ENCODE measurements at places on chromosomes 1 and 21.

- DNase-seq: no peak
Observed at GRCh38 chr1:63064135-63064534, 258.2 kb upstream of the FOXD3 start.

DNA sequence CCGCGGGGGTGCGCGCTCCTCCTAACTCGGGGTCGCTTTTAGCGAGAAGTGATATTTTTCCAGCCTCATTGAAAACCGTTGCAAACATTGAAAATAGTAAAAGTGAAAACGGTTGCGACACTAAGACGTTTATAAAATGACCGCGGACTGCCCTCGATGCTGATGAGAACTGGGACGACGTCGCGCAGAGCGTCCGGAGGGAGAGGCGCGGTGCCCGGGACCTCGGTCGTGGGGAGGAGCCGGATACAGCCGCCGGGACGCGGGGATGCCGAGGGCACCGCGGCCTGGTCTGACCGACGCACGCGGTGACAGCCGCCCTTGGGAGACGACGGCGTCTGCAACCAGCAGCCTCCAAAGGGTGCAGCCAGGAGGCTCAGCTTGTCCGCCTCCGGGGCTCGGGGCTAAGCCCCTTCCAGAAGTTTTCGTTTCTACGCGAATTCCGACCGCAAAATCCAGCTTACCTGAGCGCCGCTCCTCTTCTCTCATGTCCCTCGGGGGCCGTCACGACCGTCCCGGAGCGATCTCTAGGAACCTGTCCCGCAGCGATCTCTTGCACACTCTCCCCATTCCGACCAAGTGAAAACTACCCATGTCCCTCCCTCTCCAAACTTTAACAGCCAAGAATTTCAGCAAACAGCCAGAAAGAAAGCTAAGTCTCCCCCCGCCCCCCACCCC, 144.4 kb upstream of the ETS2 start:
- DNase-seq: no peak

DNA sequence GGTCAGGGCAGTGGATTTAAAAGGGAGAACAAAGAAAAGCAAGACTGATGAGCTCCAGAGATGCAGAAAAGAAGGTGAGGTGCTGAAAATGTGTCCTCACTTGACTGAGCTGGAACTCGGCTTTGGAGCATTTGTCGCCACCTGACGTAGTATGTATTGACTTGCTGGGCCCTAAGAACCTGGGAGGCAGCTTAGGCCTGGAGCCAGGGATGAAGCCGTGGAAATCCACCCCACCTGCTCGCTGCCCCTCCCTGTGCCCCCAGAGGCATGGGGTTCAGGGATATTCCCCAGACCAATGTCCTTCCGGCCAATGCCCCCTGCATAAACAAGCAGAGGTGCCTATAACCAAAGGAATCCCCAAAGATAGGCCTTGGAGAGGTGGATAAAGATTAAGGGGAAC, 14.3 kb downstream of the MRAP start:
- no peak for DNase-seq

GRCh38 chr1:203046984-203047630, 20.8 kb downstream of the PPFIA4 start:
- DNase-seq: no peak

- no peak for DNase-seq
Observed at GRCh38 chr21:38441153-38441552, 57.1 kb downstream of the ERG start.

GRCh38 chr1:228740543-228741317, 5.5 kb downstream of the RHOU start:
- no peak for DNase-seq

DNA sequence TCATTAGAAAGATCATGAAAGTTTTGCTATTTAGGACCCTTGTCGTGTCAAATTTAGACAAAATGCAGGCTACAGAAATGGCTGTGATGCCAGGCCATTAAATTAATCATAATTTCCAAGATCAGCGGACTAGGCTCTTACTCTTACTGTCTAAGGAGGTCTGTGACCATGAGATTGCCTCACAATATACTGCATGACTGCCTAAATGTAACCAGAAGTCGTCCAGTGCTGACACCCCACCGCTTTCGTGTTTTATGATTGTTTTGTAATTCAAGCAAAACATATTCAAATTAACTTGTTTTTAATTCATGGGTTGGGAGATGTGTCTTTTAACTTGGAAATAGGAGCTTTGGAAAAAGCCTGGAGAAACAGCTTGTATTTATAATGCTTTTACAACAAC, 947.5 kb downstream of the BRINP3 start:
- DNase-seq: no peak

DNA sequence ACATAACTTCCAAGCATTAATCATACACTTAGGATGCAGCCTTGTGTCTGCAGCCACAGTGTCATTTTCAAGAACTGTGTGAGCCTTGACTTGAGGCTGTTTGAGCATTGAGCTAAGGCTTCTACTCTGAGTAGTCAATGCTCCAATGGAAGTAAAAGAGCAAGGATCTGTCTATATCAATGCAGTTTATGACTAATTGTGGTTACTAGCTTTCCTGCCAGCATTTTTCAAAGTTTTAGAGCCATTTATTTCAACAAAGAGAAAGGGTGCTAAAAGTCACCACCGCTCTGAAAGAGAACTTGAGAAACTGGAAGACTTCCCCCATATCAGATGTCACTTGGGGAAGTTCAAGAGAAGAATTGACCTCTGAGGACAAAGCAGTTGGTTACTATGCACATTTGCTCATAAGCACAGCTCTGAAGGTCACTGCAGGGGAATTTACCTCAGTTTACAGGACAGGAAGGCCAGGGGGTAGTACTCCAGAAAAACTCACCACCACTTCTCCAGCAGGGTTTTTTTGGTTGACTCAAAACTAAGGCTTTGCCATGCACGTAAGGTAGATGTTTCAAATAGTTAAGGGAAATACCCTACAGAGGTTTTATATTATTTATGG, 24.5 kb upstream of the RGS1 start:
- no peak for DNase-seq

DNA sequence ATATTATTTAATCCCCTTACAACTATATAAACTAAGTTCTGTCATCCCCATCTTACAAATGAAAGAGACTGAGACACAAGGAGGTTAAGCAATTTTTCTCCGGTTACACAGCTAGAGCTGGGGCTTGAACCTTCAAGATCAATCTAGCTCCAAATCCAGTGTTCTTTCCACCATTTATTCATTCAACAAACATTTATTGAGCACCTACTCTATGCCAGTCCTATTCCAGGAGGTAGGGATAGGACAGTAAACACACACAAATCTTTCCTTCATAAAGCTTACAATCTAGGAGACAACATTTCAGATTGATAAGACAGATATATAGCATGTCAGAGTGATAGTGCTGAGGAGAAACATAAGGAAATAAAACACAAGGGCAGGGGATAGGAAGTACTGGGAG, 2.9 kb upstream of the TMEM125 start:
- DNase-seq: no peak

- DNase-seq: no peak
Observed at GRCh38 chr1:182368903-182369302, 22.7 kb downstream of the GLUL start.

GRCh38 chr1:8263791-8264190, 54.1 kb upstream of the SLC45A1 start:
- no peak for DNase-seq

GRCh38 chr1:27377760-27378495, 3.3 kb upstream of the FCN3 start:
- DNase-seq: no peak

- DNase-seq: no peak
Observed at GRCh38 chr1:153888533-153888932, 34.2 kb downstream of the GATAD2B start.

DNA sequence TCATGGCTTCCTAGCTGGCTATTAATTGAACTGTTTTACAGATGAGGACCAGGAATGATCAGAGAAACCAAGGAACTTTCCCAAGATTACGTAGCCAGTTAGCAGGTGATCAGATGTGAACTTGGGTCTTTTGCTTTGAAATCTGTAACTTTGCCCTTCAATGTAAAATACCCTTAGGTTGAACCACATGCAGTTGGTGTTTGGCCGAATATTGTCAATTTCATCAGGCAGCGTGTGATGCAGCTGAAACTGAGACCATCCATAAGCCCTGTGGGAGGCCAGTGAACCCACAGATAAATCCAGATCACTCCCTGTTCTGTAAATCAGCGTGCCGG, 150.8 kb downstream of the ETS2 start:
- DNase-seq: no peak

DNA sequence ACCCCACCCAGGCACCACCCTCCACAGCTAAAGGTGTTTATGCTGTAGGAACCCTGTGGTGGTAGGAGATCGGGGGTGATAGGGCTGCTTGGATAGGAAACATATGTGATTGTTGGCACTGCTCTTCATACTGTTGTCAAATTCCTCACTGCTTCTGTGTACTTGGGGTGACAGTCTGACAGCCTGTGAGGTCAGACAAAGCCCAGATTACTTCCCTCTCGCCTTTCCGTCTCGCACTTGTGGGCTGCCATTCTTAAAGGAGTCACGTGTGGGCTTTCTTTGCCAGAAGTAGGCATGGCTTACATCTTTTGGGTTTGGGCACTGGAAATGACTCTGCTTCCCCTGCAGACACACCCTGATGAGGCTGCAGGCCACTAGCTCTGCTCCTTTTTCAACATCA, 363.8 kb downstream of the DISC1 start:
- DNase-seq: no peak

DNA sequence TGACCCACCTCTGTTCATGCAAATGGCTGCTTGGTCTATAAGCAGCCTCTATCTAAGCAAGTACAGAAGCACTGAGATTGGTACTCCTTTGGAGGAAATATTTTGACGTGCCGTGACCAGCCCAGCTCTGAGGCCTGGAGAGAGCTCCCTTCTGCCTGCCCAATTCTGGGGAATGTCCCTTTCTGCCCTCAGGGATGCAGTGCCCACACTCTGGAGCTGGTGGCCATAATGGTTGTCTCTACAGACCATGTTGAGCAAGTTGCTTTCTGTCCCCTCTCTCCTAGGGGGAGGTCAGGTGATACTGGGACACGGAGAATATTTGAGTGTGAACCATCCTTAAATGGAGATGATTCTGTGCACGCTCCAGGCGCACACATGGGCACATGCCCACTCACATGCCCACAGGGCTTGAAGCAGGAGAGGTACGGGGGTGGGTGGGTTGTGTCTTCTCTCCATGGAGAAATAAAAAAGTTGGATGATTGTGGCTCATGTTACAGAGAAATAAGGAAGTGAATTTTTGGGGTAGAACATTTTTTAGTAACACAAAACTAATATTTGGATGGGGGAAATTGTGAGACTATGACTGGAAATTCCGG, 13.9 kb upstream of the ALPL start:
- DNase-seq: no peak

DNA sequence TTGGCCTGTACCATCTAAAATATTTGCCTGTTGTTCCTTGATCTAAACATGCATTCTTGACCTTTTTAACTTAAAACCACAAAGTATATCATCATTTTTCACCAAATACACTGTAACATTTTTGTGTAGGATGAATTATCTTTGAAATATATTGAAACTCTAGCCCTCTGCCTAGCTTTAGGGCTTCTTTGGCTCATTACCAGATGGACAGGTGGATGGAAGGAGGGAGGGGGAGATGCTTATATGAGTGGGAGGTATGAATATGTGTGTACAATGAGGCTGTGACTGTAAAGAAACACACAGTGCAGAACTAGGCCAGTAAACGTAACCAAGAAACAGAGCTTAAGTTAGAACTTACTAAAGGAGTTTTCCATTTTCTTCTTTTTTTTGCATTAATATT, 118.5 kb downstream of the ESRRG start:
- no peak for DNase-seq

DNA sequence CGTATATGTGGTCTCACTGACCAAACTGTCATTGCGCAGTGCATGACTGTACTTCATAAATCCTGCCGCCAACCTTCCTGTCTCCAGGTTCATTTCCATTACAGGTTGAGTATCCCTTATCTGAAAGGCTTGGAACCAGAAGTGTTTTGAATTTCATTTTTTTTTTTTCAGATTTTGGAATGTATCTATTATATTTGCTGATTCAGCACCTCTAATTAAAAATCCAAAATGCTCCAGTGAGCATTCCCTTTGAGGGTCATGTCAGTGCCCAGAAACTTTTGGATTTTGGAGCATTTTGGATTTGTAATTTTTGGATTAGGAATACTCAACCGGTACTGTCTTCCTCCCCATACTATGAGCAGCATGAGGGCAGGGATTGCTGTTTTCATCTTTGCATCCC, 30.7 kb upstream of the RBBP5 start:
- no peak for DNase-seq

- no peak for DNase-seq
Observed at GRCh38 chr1:55088413-55088812, 49.1 kb downstream of the PCSK9 start.

- DNase-seq: no peak
Observed at GRCh38 chr1:153032677-153033308, 1.8 kb downstream of the SPRR1B start.

DNA sequence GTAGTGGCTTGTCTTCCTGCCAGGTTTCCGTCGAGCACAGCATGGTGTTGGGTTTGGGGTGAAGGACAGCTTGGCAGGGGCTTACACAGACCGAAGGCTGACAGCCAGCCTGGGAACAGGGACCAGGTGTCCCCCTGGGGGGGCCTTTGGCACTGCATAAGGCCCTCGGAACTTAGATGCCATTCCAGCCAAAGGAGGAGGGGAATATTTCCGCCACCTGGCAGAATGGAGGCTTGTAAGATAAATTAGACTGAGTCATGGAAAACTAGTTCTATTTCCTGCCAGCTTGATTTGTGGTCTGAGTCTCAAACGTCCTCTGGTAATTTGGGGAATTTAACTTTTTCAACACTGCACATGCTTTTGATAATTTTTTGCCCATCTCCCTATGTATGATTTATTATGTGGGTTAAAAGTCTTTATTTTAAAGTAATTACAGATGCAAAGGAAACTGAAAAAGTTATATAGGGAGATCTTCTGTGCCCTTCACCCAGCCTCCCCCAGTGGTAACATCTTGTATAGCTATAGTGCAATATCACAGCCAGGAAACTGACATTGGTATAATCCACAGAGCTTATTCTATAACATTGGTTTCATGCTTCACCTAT, 11.5 kb upstream of the TMEM51 start:
- no peak for DNase-seq

DNA sequence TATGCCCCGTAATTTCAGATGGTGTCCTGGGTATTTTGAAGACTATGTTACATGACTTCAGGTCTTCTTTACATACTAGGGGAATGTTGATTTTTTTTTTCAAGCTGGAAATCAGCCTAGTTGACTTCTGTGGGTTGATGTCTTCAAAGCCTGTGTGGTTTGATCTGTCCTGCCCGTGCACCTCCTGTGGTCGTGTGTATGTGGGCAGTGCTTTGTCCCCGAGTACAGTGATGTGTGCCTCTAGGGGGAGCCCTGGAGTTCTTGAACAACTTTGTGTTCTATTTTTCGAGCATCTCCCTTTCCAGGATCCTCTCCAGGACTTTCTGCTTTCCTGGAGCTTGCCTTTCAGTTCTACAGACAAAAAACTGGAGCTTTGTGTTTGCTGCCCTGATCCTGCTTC, 28.9 kb downstream of the OBSCN start:
- DNase-seq: peak; percentile 14

DNA sequence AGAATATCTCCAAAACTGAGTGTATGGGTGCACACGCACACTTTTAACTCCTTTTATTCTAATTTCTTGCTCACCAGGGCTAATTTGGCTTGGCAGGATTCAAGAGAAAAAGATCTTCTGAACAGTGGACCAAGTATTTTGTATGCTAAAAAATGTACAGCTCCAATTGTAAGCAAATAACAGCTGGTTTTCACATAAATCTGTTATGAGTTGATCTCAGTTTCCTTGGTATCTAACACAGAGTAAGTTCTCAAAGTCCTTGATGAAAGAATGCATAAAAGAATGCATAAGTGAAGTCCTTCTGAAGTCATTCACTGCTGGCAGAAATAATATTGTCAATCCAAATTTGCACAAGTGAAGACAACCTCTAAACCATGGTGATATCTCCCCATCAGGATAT, 213.0 kb downstream of the OMA1 start:
- DNase-seq: no peak

- DNase-seq: no peak
Observed at GRCh38 chr1:98490099-98490498, 171.4 kb upstream of the SNX7 start.
